ENCODE measurements at places on chromosomes 11 and 22. TPM values are rescaled to one million over a fixed set of nuclear protein-coding genes. Genes with fewer than 3 reads are reported as not detected.
A peak's percentile ranks its signal among the peaks of the same experiment; 100 is the strongest.

GRCh38 chr11:75339685-75340409, 11.6 kb downstream of the ARRB1 start:
- no peak for DNase-seq

DNA sequence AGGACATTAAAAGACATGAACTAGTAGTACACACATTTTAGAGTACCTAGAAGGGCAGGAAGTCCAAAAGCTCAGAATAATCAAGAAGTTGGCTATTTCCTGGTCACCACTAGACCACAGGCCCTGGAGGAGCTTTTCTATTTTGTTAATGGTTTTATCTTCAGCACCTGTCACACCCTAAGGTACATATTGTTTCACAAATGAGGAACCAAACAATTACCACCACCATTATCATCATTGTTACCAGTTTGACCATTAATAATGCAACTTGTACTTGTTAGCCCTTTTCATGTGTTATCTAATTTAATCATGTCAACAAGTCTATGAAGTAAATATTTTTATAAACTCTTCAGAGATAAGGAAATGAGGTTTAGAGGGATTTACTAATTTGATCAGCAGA, 4.9 kb downstream of the MRPL48 start:
- no peak for DNase-seq

GRCh38 chr11:66347425-66348276, at the start of gene B4GAT1:
Gene B4GAT1, minus strand, starts transcription at chr11:66347629. Its CDS starts 84 bp downstream, at chr11:66347545.
- peak; percentile 89 for DNase-seq

GRCh38 chr11:132185726-132186592, 815.5 kb downstream of the NTM start:
- DNase-seq = no peak

DNA sequence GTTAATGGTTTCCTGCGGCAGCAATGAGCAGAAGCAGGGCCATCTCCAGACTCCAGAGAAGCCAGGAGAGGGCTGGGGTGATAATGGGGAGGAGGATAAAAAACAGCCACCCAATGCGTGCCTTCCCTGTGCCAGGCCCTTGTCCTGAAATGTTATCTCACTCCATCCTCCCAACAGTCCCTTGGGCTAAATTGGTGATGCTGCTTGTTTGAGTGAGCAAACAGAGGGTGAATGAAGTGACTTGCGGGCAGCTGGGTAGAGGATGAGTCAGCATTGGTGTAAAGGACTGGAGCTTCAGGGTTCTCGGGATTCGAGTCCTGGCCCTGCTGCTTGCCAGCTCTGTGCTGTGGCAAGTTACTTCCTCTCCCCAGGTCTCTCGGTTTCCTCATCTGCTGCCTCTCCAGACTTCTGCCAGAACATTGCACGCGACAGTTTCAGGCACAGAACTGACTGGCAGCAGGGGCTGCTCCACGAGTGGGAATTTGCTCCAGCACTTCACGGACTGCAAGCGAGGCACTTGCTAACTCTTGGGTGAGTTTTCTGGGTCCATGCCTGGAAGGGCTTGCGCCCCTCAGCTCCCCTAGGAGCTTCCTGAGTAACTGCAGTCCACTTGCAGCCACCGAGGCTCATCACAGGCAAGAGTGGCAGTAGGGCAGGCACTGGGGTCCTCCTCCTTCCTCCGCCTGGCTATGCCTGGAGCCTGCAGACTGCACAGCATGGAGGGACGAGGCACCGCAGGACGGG, at the start of gene P2RY6:
P2RY6 (plus strand) TSS at position 403 of the 744 bp plus-strand sequence. CDS start 24,181 bp downstream, outside the sequence.
- peak; percentile 81 for DNase-seq

GRCh38 chr22:17943533-17944249, 80.7 kb downstream of the MICAL3 start:
- no peak for DNase-seq

OR52H1 gene
- total RNA-seq = not detected

LDHAL6A gene
- total RNA-seq = not detected
